ENCODE measurements at places on chromosomes 2 and 18.

- DNase-seq = no peak
Observed at GRCh38 chr2:25460261-25460905, 118.7 kb upstream of the DNMT3A start.

GRCh38 chr2:202508686-202509085 lies 126.1 kb upstream of the FAM117B start:
- no peak for DNase-seq

GRCh38 chr2:31190188-31190587 lies 27.1 kb downstream of the CAPN14 start:
- DNase-seq = no peak

DNA sequence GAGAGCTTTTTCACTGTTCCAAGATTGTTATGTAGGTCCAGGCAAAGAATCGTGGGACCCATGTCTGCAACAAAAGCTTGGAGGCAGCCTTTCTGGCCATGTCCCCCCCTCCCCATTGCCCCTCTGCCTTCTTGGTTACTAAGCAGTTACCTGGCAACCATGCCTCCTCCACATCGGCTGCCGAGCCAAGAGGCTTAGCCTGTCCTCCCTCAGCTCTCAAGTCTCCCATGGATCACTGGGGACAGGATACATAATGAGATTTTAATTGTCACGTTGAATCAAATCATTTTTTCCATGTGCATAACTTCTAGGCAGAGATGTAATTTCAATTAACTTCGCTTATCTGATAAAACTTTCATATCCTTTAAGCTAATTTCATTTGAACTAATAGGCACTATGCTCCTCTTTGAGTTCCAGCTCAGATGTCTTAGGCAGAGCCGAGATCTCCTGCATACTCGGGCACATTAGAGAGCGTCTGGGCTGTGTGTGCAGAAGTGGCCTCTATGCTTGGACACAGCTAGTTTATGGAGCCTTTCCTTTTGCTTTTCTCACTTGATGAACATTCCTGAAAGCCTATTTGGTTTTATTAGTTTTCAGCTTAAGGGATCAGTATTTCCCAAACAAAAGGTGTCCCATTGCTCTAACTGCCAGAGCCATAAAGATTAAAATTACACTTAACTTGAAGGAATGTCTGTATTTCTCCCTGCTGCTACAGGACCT lies 80.7 kb downstream of the LYPD1 start:
- DNase-seq = no peak

GRCh38 chr18:3611313-3612090 lies 161.5 kb downstream of the TGIF1 start:
- DNase-seq = no peak

- no peak for DNase-seq
Observed at GRCh38 chr2:181694271-181694670, 14.0 kb upstream of the NEUROD1 start.

- DNase-seq = no peak
Observed at GRCh38 chr18:44516450-44516849, 164.2 kb upstream of the SETBP1 start.

DNA sequence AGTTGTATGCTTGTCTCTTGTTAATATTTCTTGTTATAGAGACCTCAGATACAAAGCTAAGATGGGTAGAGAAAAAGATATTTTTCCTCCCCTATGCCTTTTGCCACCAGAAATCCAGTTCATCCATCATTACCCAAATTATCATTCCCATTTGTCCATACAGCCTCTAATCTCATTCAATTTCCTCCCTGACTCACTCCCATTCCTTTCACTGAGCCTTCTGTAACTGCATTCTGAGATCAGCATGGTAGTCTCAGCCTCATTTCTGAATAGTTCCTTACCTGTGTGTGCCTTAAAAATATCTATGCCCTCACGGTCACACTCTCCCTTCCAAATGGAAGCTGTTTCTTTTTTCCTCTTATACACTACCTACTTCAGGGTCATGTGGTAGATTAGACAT lies 15.7 kb upstream of the PIK3C3 start:
- no peak for DNase-seq

DNA sequence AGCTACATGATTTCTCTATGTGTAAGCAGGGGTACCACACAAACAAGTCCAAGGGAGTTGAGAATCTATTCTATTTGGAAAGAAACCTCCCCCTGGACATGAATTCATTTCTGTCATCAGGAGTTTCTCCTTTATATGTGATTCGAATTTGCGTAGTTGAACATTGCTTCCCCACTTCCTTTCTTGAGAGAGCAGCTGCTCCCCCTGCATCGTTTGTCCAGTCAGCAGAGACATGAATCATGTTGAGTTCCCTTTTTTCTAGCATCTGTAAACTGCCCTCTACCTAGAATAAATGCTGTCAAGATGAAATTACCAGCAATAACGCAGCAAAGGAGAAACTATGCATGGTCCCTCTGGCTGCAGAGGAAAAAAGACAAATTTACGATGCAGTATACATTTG lies 73.8 kb downstream of the KIF5C start:
- no peak for DNase-seq

DNA sequence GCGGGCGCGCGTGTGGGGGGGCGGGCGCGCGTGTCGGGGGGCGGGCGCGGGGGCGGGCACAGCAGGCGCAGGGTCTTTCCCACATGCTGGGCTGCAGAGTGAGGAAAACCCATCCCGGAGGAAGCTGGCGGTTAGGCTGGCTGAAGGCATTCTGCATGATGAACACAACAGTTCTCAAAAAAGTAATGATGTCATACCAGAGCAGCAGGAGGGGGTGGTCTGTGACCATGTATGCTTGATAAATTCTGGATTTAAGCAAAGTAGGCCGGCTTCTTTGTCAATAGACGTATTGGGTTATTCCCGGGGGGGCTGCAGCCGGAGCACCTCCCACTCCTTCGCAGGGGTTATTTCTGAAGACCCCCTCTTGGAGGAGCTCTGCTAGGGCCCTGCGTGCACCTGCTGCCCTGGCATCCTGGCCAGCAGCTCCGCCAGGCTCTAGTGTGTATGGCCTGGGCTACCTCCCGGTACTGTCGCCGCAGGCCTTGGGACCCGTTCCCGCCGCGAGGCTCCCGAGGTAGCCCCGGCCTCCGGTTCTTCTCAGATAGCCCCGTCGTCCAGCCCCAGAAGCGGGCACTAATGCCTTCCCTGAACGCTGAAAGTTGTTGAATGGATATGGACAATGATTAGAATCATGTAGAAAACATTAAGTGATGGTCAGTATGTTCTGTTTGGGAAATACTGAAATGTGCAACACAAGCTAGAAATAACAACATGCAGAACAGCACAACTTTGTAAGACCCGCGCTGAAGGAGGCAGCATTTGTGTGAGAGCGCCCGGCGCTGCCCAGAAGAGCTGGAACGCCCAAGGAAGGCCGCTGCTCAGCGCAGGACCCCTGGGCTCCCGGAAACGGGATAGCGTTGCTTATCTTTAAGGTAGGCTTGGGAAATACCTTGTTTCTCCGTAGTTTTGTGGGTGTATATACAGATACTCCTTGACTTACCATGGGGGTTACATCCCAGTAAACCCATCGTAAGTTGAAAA lies 101.4 kb upstream of the RAB6C start:
- DNase-seq = no peak

GRCh38 chr2:195842932-195843331 lies 185.9 kb downstream of the SLC39A10 start:
- DNase-seq = no peak

- no peak for DNase-seq
Observed at GRCh38 chr2:86446060-86446459, 4.9 kb downstream of the KDM3A start.

DNA sequence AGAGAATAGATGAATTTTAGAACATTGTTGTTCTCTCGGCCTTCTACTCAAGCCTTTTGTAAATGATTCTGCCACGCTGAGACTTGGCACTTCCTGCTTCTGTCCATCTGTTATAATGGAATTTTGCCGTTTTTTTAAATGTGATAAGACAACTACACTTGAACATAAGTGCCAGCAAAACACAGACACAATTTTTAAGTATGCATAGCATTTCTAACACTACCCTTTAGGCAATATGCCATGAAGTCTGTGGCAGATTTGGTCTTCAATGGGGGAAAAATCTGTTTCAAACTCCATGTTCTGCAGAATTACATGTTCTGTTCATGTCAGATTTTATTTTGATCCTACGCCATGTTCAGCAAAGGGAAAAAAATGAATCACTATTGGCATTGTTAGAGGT lies 1170.7 kb upstream of the SLC39A10 start:
- no peak for DNase-seq

DNA sequence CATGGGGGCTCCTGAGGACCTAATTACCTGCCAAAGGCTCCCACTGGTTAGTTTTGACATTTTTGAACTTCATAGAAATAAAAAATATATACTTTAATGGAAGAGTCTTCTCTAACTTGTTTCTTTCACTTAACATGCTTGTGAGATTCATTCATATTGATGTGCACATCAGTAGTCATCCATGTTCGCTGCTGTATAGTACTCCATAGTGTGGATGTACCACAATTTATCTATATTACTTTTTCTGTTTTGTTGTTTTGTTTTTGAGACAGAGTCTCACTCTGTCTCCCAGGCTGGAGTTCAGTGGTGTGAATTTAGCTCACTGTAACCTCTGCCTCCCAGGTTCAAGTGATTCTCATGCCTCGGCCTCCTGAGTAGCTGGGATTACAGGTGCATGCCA lies 22.8 kb upstream of the EMILIN2 start:
- DNase-seq = no peak

DNA sequence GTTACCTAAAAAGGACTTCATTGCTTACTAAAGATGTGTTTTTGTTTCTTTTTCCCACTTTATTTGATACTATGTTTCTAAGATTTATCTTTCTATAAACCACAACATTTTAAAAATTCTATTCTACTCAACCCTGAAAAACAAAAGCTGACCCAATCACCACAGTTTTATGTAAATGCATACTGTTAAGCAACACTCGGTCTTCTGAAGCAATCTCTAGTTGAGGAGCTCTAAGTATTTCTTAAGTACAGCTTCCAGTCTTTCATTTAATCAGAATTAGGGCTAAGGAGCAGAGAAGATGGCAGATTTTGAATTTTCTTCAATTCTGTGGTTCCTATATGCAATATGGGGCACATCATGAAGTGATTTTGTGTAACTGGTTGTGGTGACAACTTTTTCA lies 72.2 kb upstream of the SLC4A10 start:
- no peak for DNase-seq

DNA sequence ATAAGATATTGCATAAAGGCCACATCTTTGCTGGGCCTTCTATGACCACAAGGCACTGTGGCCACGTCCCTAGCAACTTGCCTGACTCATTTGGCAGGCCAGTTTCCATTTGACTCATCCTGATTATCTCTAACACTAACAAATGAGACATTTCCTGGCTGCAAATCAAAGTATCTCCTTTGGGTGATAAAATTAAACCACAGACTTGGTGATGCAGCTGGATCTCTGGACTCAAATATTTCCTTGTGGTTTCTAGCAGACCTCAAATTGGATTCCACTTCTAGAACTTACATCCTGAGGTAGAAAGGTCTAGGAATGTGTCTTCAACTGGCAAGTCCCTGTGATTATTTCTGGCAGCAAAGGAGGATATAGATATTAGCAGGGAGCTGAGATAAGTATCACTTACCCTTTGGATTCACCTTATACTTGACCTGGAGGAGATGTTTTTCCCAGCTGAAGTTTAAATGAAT lies 167.9 kb upstream of the NXPH2 start:
- DNase-seq = no peak

GRCh38 chr2:85698184-85698879 lies 4.2 kb downstream of the GNLY start:
- no peak for DNase-seq

GRCh38 chr2:32067549-32067948 lies 4.2 kb downstream of the SPAST start:
- no peak for DNase-seq

DNA sequence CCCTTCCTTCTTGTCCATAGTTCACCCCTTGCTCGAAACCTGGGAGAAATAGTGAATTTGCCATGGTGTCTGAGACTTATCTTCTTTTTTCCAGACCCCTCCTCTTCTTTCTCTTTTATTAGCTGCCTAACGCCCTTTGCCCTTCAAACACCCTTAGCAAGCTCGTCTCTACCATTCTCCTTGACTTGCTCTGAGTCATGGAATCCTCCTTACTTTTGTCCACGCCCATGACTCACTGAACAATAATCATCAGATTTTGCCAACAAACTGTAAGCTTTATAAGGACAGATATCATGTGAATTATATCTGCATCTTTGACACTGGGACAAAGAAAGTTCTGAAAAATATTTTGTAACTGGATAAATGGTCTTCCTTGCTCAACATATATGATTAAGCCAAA lies 67.1 kb upstream of the CNTNAP5 start:
- no peak for DNase-seq

DNA sequence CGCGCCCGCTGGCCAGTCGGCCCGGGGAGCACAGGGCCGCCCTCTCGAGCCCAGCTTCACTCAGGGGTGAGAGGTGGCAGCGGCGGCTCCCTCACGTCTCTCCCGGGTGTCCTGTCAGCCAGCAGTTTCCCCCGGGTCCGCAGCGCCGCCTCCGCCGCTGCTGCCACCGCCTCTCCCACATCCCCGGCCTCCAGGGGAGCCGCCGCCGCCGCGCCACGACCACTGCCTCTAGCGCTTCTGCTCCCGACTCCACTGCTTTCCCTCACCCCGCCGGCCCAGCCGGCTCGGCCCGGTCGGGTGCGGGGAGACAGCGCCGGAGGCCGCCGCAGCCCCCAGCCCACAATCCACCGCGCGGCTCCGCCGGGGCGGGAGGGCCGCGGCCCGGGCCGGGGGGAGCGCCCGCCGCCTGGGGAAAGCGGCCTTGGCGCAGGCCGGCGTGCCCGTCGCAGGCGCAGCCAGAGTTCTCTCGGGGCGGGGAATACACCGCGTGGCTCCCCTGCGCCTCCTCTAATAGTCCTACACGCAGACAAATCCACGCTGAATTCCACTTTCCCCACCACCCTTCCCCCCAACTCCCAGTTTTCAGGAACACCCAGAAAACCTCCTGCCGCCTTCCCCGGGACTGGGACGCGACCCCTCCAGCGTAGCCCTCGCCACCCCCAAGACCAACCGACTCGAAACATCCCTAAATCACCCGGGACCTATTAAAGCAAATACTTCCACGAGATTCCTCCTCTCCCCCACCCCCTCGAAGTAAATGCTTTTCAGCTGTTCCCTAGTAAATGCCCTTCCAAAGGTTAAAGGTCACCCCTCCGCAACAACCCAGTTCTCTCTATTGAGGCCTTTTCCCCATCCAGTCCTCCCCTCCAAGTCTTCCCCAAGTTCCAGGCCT lies at the start of gene VPS54:
VPS54 (minus strand) TSS at position 346 of the 892 bp plus-strand sequence. CDS start 35,429 bp downstream, outside the sequence.
- DNase-seq = no peak

DNA sequence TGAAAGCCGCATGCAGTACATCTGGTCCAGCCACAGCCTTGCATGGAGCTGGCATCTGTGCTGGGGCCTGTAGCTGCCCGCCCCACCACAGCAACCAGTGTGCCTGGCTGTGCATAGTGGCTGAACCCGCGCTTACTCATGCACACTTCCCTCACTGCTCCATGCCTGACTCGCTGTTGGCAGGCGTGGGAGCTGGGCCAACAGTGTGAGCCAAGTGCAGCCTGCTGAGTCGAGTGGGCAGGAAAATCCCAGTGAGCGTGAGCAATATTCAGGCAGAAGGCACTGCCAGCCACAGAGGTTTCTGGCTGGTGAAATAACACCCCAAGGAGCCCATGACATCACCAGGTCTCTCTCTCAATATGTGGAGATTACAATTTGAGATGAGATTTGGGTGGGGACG lies 1674.1 kb upstream of the TMEFF2 start:
- DNase-seq = no peak

All from cortex of kidney (tissue), 1 donor.